NCI-H146 (cell line): ENCODE measurements at places on chromosomes 3 and 15.

DNA sequence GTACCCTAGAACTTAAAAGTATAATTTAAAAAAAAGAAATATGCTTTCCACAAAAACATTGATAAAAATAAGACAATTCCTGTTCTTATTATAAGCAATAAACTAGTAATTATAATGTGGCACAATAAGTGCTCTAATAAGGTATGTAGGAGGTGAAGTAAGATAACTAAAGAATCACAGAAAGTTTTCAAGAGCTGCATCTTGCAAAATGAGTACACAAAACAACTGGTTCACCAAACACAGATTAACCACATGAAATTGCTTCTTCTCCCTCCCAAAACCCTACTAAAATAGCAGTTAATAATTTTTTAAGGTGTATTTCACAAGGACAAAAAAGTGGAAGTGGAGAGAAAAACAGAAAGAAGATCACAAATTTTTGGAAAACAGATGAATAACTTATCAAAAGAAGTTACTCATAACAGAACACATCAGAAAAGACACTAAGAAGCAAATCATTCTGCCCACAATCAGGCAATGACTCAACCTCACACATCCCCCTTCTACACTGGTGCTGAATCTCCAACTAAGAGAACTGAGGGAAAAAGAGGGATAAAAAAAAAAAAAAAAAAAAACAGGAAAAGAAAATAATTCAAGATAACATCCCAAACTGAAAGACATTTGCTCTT is 64.2 kb downstream of the TBC1D5 start:
- DNase-seq = no peak

DNA sequence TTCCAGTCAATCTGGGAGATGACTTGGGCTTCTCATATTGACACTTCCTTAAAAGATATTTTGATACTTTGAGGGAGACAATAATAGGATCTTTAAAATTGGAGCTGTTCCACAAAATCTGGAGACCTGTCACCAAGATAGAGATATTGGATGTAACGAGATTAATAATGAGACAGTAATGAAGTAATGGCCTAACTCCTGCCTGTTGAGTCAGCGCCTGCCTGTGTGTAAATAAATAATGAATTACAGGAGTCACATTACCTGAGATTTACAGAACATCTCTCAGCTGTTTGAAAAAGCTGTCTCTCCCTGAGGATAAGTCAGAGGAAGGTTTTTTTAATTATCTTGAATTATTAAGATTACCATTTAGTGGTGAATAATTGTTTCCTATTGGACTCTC is 43.8 kb upstream of the MITF start:
- DNase-seq = no peak

GRCh38 chr3:36944012-36944640 is 728 bp downstream of the TRANK1 start:
- peak; percentile 54 for DNase-seq

DNA sequence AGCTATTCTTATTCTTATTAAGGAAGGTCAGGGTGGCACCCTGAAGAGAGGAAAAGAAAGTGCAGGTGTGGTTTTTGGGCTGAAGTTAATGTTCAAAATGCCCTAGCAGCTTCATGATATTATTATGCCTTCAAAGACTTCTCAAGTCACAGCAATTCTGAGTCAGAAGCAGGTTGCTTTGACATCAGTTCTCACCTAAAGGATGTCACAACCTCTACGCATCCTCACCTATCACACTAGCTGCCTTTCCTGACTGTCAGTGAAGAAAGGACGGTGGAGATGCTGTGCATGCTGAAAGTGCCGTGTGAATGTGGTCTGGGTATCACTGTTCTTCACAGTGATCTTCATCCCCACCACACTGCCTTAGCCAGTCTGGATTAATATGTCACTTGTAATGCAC is 49.6 kb downstream of the NPTN start:
- DNase-seq = no peak

DNA sequence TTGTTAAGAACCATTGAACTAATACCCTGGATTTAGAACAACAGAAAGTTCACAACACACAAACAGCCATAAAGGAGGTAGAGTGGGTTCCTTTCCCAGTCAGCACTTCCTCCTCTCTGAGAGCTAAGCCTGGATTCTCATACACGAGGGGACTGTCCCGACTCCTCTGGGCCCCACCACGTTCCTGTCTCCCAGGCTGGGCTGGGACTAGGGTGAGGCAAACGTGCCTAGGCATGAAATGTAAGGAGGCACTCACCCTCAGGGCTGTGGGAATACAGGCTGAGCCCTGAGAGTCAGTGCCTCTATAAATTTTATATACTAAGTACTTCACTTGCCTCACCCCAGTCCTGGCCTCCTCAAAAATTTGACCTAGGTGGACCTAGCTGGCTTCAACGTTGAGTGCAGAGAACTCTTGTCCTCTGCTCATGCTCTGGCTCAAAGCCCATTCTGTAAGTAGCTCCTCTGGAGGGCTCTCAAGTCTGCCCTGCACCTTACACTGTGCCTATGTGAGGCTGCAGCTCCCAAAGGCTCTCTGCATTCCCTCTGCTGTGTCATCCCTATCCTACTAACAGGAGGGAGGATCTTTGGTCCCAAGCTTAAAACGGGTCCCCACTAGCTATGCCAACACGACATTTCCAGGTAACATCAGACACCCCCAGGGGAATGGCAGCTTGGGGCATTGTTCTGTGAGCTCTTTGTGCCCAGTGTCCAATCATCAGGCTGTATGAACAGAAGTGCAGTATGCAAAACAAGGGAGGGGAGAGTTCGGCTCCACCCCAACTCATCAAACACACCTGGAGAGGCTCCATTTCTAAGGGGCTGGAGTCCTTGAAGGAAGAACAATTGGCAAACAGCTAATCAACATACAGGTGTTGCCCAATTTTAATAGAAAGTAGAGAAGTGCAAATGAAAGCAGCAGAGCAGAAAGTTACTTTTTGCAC is 233.2 kb downstream of the RPLP1 start:
- DNase-seq = peak; percentile 14

DNA sequence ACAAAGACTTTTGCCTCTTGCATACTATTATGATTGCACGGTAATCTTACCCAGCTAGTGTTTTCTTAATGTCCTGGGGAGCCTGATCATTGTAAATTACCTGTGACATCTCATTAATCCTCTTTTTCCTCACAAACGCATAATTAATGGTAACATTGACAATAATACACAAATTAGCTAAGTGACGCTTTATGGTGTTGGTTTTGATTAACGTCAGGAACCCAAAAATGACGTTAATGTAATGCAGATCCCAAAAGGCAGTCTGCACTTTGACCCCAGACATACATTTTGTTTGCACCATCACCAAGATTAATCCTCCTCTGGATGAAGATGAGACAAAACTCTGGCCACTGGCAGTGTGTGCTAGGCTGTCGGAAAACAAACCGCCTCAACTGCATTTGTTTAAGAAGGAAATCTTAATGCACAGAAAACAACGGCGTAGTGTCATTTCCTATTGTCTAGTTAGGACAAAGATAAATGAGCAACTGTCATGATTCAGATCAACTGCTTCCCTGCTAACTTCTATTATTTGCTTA is 83.9 kb upstream of the CDIN1 start:
- peak; percentile 48 for DNase-seq

GRCh38 chr3:48371651-48372376 is at the start of gene FBXW12:
FBXW12 (plus strand) TSS chr3:48372219; CDS start chr3:48372768, 549 bp downstream.
- DNase-seq = no peak

DNA sequence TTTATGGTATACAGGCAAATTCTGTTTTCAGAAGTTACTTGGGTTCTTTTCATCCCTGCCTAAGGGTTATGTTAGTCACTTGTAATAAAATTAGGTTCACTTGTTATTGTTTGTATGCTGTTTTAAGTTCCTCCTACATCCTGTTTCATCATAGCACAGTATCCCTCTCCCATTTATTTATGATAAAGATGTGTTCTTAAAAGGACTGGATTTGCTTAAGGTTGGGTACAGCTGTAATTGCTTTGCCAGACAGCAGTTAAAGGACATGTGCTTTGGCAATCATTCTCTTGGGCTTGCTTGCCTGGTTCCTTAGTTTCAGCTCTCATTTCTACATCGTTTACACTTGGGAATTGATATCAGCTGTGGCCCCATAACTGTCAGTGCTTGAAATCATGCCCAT is 11.7 kb downstream of the ATP2C1 start:
- peak; percentile 18 for DNase-seq

DNA sequence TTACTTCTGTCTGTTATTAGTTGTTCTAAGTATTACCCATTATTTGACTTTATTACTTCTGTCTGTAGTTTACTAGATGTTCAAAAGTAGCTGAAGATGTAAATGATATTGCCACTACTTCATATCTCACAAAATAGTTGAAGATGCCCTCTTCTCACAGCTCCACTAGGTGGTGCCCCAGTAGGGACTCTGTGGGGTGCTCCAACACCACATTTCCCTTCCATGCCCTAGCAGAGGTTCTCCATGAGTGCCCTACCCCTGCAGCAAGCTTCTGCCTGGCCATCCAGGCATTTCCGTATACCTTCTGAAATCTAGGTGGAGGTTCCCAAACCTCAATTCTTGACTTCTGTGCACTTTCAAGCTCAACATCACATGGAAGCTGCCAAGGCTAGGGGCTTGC is 80.8 kb downstream of the KCNH8 start:
- DNase-seq = no peak

GRCh38 chr3:43361077-43361476 is 74.7 kb downstream of the SNRK start:
- DNase-seq = no peak

GRCh38 chr3:134381076-134381475 is 6.8 kb upstream of the AMOTL2 start:
- no peak for DNase-seq

GRCh38 chr15:34883042-34883441 is 86.5 kb downstream of the AQR start:
- no peak for DNase-seq

DNA sequence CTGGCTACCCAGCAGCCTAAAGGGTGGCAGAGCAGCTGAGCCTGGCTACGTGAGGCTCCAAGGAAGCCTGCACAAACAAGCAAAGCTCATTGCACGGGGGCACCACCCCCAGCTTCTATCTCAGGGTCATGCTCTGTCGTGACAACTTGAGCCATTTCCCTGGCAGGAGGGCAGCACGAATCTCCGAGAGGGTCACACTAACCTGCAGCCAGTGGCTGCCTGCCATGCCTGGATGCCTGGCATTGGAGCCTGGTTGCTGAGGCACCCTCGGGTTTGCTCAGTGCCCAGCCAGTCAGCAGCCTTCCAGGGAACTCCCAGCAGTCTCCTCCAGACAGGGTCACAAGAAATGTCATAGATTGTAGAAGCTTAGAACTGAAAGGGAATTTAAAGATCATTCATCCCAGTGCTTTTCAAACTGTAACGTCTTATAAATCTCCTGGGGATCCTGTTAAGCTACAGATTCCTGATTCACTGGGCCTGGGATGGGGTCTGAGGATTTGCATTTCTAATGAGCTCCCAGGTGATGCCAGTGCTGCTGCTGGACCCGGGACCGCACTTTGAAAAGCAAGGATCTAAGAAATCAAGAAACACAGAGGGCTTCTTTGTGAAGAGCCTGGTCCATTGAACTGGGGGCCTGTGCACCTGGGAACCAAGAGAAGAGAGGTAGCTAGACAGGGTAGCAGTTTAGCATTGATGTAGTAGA is 48.4 kb downstream of the TMEM266 start:
- no peak for DNase-seq

DNA sequence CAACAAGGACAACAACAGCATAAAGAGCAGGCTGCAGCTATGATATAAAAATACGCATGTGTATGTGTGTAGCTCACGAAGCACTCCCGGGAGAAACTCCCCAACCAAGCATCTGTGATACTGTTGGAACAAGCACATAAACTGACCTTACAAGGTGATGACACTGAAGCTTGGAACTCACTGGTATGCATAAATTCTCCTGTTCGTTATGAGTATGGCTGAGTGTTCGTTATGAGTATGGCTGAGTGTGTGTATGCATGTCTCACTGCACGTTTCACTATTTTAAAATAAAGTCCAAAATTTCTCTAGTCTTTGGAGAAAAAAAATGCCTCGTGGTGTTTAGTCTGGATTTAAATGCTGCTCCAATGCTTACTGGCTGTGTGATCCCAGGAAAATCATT is 256.8 kb downstream of the RORA start:
- DNase-seq = no peak

- no peak for DNase-seq
Observed at GRCh38 chr3:66297260-66297873, 76.6 kb downstream of the SLC25A26 start.

DNA sequence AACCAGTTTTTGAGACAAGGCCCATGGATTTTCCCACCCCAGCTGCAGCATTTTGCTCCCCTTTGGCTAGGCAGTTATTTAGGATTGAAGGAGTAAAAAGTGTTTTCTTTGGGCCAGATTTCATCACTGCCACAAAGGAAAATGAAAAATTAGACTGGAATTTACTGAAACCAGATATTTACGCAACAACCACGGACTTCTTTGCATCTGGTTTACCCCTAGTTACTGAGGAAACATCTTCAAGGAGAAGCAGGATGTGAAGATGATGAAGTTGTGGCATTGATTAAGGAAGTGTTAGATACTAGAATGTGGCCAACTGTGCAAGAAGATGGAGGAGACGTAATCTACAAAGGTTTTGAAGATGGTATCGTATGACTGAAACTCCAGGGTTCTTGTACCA is 165.2 kb upstream of the MYRIP start:
- no peak for DNase-seq

DNA sequence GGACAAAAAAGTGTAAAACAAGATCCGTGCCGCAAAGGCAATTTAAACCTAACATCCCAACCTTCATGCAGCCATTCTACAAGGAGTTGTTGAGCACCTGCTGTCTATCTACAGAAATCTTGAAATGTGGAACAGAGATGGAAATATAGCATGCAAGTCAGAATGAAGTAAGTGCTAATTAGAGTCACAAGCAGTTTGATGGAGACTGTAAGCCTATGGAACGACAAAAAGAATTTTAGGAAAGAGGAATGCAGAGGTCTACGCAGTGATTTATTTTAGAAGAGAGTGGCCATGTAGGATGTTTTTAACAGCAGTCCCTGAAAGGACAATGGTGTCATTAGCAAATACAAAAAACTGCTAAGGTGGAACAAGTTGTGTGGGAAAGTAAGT is 851 bp upstream of the DCBLD2 start:
- DNase-seq = no peak

- peak; percentile 95 for DNase-seq
Observed at GRCh38 chr3:157159037-157159761, 748 bp downstream of the CCNL1 start.

DNA sequence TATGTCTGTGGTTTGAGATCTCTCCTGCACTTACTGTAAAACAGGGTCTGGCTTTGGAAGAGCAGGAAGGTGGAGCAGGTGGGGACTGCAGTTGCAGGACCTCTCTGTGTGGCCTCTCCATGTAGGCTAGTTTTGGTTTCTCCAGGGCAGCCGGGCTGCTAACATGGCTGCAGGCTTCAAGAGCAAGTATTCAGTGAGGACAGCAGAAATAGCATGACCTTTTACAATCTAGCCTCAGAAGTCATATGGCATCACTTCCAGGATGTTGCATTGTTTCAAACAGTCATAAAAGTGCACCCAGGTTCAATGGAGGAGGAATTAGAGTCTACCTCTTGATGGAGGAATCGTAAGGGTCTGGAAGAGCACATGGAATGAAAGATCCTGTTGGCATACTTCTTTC is 728.7 kb downstream of the NTRK3 start:
- no peak for DNase-seq
